ENCODE measurements at places on chromosomes 1 and 21.

DNA sequence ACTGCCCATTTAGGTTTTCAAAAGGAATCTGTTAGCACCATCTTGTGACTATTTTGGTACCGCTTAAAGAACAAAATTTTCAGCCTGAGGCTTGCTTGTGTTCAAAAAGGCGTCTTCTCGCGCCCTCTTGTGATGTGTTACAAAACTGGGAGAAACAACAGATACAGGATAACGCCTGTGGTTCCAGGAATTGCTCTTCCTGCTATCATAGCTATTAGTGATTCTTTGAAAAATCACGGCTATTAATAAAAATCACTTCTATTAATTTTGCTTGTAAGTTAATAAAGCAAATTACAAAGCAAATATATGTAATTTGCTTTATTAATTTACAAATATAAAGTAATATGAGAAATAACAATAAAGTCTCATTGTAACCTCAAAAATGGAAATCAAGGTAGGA is 82.2 kb upstream of the ABCD3 start:
- peak; percentile 12 for DNase-seq

GRCh38 chr1:180586671-180587155 is 27.9 kb downstream of the OVAAL start:
- DNase-seq = no peak

- peak; percentile 30 for DNase-seq
These were observed 452.4 kb downstream of the PTPRU start for GRCh38 chr1:29688471-29689365.

- no peak for DNase-seq
These were observed 2132.1 kb downstream of the NCAM2 start for GRCh38 chr21:23130308-23130707.

DNA sequence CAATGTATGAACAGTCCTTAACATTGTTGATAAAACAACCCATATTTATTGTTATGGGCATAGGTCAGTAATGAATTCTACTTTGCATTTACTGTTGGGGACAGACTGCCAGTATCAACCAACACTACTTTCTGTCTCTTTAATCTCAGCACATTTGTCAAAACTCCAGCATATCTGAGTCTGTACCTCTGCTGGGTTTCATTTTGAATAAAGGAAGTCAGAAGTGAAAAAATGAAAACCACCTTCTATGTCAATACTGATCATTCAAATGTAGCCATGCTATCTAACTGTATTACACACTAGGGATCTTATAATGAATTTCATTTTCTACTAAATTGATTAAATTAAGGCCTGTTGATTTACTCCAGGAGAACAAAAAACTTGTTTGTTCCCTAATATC is 24.2 kb upstream of the CXADR start:
- no peak for DNase-seq

DNA sequence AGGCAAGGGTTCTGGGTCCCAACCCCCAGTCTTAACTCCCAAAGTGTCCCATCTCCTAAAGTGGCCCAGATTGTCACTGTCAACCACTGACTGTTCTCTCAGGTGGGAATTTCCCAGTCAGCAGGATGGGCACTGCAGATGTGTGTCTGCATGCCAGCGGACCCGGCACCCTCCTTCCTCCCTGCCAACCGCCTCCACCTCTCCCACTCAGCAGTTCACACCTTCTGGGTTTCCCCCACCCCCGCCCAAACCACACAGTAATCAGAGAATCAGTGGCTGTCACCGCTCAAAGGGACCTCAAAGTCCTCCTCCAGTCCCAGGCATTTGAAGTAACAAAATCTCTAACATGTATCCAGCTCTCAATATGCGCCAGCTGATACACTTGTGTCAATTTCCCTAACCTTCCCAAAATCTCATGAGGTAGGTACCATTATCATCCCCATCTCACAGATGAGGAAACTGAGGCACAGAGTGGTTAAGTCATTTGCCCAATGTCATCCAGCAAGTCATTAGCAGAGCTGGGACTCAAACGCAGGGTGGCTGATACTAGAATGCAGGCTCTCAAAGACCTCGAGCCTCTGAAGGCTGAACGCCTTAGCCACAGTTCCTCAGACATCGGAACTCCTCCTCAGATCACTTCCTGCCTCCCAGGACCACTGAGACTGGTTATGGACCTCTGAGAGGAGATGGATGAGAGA is 4.8 kb downstream of the RUNX3 start:
- peak; percentile 71 for DNase-seq

- no peak for DNase-seq
These were observed 67.6 kb downstream of the RGS13 start for GRCh38 chr1:192703283-192704206.

- no peak for DNase-seq
These were observed 12.0 kb upstream of the WNT3A start for GRCh38 chr1:227994632-227995300.

GRCh38 chr1:101136739-101137138 is 100.1 kb upstream of the S1PR1 start:
- no peak for DNase-seq

DNA sequence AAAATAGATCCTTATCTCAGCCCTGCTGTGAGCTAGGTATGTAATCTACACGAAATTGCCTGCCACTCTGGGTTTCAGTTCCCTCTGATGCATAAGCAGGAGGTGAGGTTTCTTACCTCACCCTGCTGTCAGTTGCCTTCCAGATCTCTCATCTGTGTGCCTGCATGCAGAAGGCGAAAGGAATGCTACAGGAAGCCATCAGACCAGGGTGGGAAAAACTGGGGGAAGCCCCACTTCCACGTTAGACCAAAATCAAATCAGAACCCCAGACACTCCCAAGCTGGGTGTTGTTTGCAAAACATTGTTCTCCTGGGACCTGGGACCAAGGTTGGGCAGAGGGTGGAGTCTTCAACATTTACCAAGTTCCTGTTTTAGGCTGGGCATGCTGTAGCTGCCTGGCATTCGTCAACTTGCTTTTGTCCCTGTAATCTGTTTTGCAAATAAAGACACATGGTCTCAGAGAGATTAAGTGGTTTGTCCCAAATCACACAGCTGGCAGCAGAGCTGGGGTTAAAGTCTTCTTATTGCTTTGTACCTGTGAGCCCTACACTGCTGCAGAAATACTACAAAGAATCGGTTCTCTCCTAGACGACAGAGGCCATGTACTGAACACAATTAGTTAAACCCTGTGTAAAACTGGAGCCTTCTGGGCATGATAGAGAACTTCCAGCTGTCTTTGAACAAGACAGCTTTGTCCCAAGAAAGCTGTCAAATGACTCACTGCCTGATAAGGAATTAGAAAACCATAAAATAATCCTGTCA is 389.7 kb upstream of the RUNX1 start:
- peak; percentile 3 for DNase-seq

DNA sequence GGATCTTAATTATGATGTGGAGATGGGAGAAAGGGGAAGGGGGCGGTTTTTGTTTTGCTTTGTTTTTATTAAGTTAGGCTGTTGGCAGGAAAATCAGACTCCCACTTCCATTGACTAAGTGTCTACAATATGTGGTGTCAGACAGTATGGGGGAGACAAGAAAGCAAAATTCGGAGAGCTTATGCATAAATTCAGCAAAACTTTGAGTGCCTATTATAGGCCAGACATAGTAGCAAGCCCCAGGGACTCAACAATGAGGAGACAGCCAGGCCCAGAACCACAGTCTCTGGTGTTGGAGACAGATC is 835 bp upstream of the TSPAN2 start:
- no peak for DNase-seq

- no peak for DNase-seq
These were observed 29.5 kb downstream of the HLX start for GRCh38 chr1:220908757-220909156.

GRCh38 chr1:212328248-212328647 is 43.0 kb downstream of the PPP2R5A start:
- no peak for DNase-seq

GRCh38 chr1:55338448-55338820 is 123.3 kb upstream of the USP24 start:
- no peak for DNase-seq

DNA sequence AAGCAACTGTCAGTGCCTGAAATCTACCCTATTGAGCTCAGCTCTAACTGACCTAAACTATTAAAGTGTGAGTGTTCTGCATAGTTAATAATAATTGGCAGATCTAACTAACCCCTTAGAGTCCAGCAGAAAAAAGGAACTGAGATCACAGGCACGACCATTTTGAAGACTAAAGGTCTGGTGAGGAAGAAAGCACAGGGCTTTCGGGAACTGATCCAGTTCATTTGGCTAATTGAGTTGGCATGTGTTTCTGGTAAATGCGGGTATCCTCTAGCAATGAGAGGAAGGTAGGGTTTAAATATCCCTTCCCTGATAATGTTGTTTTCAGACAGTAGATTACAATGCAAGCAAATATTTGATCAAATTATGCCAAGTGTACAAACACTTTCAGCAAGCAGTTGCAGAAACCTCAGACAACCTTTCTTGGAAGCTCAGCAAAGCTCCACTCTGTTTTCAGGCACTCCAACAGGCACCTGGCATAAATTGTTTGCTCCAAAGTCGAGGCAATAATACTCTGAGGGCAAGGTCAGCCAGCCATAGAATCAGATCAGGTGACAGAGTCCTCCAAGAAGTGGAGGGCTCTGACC is 100.8 kb downstream of the KCNK1 start:
- DNase-seq = no peak

GRCh38 chr21:26070822-26071425 is 99.6 kb downstream of the APP start:
- no peak for DNase-seq

DNA sequence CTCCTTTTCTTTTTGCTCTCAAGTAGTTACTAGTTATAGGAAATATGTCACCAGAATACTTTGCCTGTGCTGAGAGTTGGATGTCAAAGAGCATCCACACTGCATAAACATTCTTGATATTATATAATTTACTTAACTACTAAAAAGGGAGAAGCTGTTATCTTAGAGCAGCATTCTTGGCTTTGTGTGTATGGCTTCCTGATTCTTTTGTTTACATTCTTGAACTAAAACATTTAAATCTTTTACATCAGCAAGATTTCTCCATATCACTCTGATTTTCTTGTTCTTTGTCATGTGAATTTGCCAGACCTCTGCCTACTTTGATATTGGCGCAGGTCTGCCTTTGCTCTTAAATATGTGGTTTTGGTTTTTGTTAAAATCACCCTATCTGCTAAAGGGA is 48.8 kb downstream of the SUCO start:
- no peak for DNase-seq

- DNase-seq = no peak
These were observed 3.7 kb upstream of the SDE2 start for GRCh38 chr1:226002667-226003501.

GRCh38 chr1:19859876-19860275 is 22.3 kb upstream of the OTUD3 start:
- DNase-seq = no peak

- no peak for DNase-seq
These were observed 1266.0 kb upstream of the ADGRL4 start for GRCh38 chr1:80272495-80272894.

DNA sequence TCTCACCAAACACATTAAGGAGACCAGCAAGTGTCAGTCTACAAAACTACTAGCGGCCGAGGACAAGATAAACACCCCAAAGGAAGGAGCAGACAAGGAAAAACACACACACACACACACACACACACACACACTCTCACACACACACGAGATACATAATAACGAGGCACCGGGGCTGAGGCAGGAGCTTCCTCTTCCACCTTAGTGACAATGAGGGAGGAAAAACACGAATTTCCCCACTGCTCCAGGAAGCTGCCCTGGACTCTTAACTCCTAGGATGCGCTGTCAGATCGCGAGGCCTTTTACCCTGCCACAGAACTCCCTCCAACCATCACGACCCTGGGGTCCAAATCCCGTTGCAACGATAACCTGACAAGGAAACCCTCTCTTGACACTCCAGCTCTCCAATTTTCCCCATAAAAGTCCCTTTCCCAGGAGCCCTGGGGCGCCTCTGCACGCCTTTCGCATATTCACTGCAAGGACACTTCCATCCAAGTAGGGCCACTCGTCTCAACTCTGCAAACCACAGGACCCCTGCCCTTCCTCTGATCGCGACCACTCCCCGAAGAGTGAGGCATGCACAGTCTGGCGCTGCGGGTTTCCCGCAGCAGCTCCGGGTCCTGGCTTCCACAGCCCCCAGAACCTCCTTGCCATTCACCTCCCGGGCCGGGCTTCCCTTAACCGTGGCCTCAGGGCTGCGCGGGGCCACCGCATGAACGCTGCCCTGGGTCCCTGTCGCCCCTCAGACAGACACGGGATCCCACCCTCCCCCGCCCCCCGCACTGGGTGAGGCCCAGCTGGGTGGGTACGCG is 581 bp downstream of the ETV3 start:
- DNase-seq = no peak

- DNase-seq = no peak
These were observed 5.5 kb downstream of the DYNLT5 start for GRCh38 chr1:66757722-66758240.

DNA sequence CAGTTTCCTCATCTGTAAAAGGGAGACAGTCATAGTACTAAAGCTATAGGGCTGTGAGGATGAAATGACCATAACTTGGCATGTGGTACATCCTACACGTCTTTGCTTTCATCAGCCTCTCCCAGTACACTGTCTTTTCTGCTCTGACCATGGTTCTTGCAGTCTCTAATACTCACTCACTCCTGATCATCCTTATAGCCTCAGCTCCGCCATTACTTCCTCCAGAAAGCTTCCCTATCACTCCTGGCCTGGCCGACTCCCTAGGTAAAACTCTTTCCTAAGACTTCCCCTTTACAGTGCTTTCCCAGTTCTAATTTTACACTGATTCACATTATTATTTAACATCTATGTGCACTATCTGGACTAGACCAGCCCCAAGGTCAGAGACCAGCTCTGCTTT is 5.0 kb upstream of the MRPL24 start:
- no peak for DNase-seq

GRCh38 chr1:182444497-182444896 is 5.4 kb upstream of the RGSL1 start:
- DNase-seq = no peak

GRCh38 chr1:111629190-111629954 is 9.8 kb downstream of the RAP1A start:
- DNase-seq = no peak

GRCh38 chr1:43671626-43672330 is 21.8 kb downstream of the KDM4A start:
- no peak for DNase-seq

DNA sequence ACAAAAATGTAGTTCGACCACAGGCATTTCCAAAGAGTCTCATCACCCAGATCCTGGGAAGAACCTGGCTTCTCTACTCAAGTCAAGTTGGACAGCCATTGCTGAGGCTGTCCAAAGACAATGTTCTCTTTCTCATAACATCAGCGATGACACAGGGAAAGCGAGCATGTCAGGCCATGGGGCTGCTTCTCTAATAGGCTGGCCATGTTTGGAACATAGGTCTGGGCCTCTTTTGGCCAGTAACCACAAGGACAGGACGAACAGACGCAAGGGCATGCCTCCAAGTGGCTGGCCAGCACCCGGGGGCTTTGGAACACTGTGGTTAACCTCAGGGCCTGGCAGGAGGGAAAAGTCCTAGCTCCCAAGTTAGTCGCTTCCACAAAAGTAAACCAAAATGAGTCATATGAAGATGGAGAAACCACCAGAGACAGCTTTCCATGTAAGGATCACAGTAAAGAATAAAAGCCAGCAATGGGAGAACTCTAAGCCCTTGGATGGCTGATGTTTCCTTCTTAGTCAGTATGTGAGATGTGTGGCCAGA is 80.6 kb upstream of the SLC44A3 start:
- DNase-seq = no peak

- peak; percentile 12 for DNase-seq
These were observed 3.5 kb downstream of the FMO2 start for GRCh38 chr1:171188388-171189266.

All from stimulated activated CD4-positive, alpha-beta T cell treated with anti-CD3 and anti-CD28 coated beads, Interleukin-15, amount 100 ng/mL, for 48 hours (primary cell).